ENCODE measurements at places on chromosomes 2 and 18. TPM values are rescaled to one million over a fixed set of nuclear protein-coding genes. Genes with fewer than 3 reads are reported as not detected.

The PLEK gene
- polyA plus RNA-seq, result 0.03 TPM

The SUPT7L gene
- 39.3 TPM for polyA plus RNA-seq

The TMEM127 gene
- 75.7 TPM for polyA plus RNA-seq

The EVA1A gene
- polyA plus RNA-seq, result 42.5 TPM

The CELF4 gene
- not detected for polyA plus RNA-seq

The PDCD1 gene
- polyA plus RNA-seq, result not detected

The FSIP2 gene
- polyA plus RNA-seq, result 0.04 TPM

The CNTNAP5 gene
- not detected for polyA plus RNA-seq

The KCNF1 gene
- polyA plus RNA-seq, result 0.27 TPM

The ABCG8 gene
- polyA plus RNA-seq, result not detected

The STEAP3 gene
- 10.6 TPM for polyA plus RNA-seq

The PPM1B gene
- 6.7 TPM for polyA plus RNA-seq

All from endothelial cell of umbilical vein (primary cell).